ENCODE measurements at places on chromosomes 5 and 9. TPM values are rescaled to one million over a fixed set of nuclear protein-coding genes. Genes with fewer than 3 reads are reported as not detected.

- DNase-seq: no peak
- H3K36me3 ChIP-seq: no peaks in the 10 kb centered on the region
- no peak overlapping the region for H3K4me3 ChIP-seq
- H3K4me1 ChIP-seq: no peaks in the 10 kb centered on the region
- H3K27ac ChIP-seq: no peak overlapping the region
- H3K27me3 ChIP-seq: no peaks in the 10 kb centered on the region
Measured at GRCh38 chr5:93279296-93279963, 301.6 kb downstream of the NR2F1-AS1 start.

GRCh38 chr9:110015759-110016158 is 192.2 kb downstream of the C9orf152 start:
- no peaks in the 10 kb centered on the region for H3K36me3 ChIP-seq
- DNase-seq: no peak
- no peaks in the 10 kb centered on the region for H3K4me1 ChIP-seq
- no peak overlapping the region for H3K27ac ChIP-seq
- H3K27me3 ChIP-seq: no peaks in the 10 kb centered on the region
- no peak overlapping the region for H3K4me3 ChIP-seq

- H3K4me1 ChIP-seq: no peaks in the 10 kb centered on the region
- H3K27me3 ChIP-seq: peaks cover 26% of the 10 kb centered on the region
- no peak overlapping the region for H3K27ac ChIP-seq
- DNase-seq: no peak
- H3K4me3 ChIP-seq: no peak overlapping the region
Measured at GRCh38 chr5:137233726-137234125, 265.4 kb downstream of the SPOCK1 start.

GRCh38 chr5:29568028-29568427 is 1625.5 kb upstream of the CDH6 start:
- H3K27ac ChIP-seq: no peak overlapping the region
- no peak for DNase-seq
- no peaks in the 10 kb centered on the region for H3K27me3 ChIP-seq

DNA sequence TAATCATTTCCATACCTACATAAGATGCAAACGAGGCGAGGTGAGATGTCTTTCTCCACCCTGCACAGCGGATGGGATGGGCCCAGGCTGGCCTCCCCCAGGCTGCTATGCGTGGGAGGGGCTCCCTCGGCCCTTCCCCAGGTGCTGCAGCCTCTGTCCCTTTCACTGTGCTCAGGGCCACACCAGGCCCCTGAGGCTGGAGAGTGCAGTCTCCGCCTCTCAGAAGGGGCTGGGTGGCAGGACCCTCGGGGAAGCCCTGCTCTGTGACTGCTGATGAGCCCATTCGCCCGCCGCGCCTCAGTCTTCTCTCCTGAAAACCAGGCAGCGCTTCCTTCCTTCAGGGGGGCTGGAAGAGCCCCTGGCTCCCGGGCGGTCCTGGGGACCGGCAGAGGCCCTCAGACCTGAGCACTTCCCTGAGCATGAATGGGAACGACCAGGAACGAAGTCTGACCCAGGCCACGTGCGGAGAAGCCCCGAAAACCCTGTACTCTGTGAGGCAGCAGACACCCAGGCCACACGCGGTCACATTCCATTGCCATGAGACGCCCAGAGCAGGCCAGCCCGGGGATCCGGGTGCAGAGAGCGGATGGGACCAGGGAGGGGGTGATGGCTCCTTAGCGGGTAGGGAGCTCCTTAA is 21.9 kb upstream of the NOTCH1 start:
- no peak for DNase-seq
- H3K4me3 ChIP-seq: no peak overlapping the region
- no peaks in the 10 kb centered on the region for H3K27me3 ChIP-seq
- H3K27ac ChIP-seq: no peak overlapping the region

Gene SGCD
- not detected for total RNA-seq

- peaks cover 2% of the 10 kb centered on the region for H3K36me3 ChIP-seq
- DNase-seq: no peak
- H3K4me1 ChIP-seq: no peaks in the 10 kb centered on the region
- H3K27me3 ChIP-seq: no peaks in the 10 kb centered on the region
- H3K27ac ChIP-seq: no peak overlapping the region
Measured at GRCh38 chr9:90167914-90168313, 474.7 kb downstream of the DIRAS2 start.

Gene QRFP
- not detected for total RNA-seq

GRCh38 chr5:171152382-171152781 is 156.7 kb upstream of the TLX3 start:
- H3K4me1 ChIP-seq: no peaks in the 10 kb centered on the region
- H3K27me3 ChIP-seq: peaks cover 4% of the 10 kb centered on the region
- no peak for DNase-seq
- no peak overlapping the region for H3K27ac ChIP-seq
- no peak overlapping the region for H3K4me3 ChIP-seq

Gene IFNB1
- 1.2 TPM for total RNA-seq

Gene C6
- not detected for total RNA-seq

DNA sequence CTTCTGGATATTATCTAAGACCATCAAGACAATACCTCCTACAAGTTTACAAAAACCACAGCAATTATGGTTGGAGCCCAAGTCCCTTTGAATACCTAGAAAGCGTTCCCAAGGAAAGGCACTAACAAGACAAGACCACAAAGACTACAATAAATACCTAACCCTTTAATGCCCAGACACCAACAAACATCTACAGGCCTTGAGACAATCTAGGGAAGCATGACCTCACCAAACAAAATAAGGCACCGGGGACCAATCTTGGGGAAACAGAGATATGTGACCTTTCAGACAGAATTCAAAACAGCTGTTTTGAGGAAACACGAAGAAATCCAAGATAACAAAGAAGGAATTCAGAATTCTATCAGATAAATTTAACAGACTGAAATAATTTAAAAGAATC is 37.8 kb downstream of the OXCT1 start:
- no peak for DNase-seq
- H3K27me3 ChIP-seq: no peaks in the 10 kb centered on the region
- peaks cover 30% of the 10 kb centered on the region for H3K4me1 ChIP-seq
- H3K36me3 ChIP-seq: peaks cover 53% of the 10 kb centered on the region
- H3K4me3 ChIP-seq: no peak overlapping the region

- H3K27ac ChIP-seq: no peak overlapping the region
- H3K4me3 ChIP-seq: no peak overlapping the region
- no peaks in the 10 kb centered on the region for H3K27me3 ChIP-seq
- no peaks in the 10 kb centered on the region for H3K36me3 ChIP-seq
- H3K4me1 ChIP-seq: no peaks in the 10 kb centered on the region
- no peak for DNase-seq
Measured at GRCh38 chr9:18710065-18710464, 236.1 kb downstream of the ADAMTSL1 start.

- H3K27me3 ChIP-seq: no peaks in the 10 kb centered on the region
- H3K4me1 ChIP-seq: peaks cover 3% of the 10 kb centered on the region
- no peak overlapping the region for H3K4me3 ChIP-seq
- DNase-seq: no peak
- no peak overlapping the region for H3K27ac ChIP-seq
Measured at GRCh38 chr9:83655433-83655832, 32.5 kb downstream of the IDNK start.

Gene PCDHB14
- total RNA-seq: not detected

DNA sequence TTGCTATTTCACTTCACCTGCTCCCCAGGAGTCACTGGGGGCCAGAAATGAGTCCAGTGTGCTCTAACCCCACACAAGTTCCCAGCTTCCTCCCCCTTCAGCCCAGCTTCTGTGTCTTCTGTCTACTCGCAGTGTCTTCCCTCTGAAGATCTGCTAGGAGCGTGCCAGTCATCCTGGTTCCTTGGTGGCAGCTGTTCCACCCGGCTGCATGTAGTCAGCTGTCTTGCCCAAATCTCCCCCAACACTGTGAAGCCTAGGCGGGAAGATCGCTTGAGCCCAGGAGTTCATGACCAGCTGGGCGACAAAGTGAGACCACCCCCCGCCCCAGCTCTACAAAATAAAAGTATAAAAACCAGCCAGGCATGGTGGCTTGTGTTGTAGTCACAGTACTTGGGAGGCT is 154.0 kb downstream of the GDNF start:
- no peak overlapping the region for H3K4me3 ChIP-seq
- H3K4me1 ChIP-seq: no peaks in the 10 kb centered on the region
- DNase-seq: no peak
- peaks cover 58% of the 10 kb centered on the region for H3K36me3 ChIP-seq

Measured in activated naive CD8-positive, alpha-beta T cell treated with anti-CD3 and anti-CD28 coated beads for 36 hours (primary cell).